ENCODE measurements at places on chromosomes 13 and 19.

DNA sequence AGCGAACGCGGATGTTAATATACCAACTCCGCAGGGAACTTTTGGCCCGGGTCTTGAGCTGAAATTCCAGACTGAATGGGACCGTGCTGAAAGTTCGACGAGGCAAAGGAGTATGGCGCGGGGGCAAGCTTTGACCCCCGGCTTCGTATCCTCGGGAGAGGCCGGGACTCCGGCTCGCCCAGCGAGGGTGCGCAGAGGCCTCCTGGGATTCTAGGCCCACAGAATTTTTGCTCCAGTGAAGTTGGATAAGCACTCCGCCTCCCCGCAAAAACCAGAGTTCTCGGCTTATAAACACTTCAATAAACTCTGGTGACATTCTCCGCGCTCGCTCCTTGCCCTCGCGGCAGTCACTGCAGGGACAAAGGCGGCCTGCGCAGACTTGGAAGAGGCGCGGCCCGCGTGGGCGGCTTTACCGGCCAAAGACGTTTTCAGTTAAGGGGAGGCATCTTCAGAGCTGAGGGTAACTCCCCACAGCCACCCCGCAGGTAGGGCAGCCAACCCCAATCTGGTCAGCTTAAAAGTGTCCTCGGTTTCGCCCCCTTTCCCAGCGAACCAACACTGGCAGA lies 112.6 kb downstream of the KCNRG start:
- no peak for DNase-seq

DNA sequence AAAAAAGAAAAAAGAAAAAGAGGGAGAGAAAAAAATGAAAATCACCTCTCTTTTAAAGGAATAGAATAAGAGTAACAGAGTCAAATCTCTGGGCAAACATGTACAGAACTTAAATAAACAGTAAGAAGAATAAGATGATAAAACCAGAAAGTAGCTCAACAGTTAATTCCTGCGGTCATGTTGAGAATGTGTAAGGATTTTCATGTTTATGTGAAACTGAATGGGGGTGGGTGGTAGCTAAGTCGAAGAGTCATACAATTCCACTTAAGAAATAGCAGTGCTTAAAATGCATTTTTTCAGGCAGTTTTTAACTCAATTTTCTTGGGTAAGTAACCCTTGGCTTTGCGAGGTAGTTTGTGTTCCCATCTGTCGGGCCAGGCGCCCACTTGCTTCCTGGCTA lies 60.9 kb downstream of the PEX11G start:
- no peak for DNase-seq

DNA sequence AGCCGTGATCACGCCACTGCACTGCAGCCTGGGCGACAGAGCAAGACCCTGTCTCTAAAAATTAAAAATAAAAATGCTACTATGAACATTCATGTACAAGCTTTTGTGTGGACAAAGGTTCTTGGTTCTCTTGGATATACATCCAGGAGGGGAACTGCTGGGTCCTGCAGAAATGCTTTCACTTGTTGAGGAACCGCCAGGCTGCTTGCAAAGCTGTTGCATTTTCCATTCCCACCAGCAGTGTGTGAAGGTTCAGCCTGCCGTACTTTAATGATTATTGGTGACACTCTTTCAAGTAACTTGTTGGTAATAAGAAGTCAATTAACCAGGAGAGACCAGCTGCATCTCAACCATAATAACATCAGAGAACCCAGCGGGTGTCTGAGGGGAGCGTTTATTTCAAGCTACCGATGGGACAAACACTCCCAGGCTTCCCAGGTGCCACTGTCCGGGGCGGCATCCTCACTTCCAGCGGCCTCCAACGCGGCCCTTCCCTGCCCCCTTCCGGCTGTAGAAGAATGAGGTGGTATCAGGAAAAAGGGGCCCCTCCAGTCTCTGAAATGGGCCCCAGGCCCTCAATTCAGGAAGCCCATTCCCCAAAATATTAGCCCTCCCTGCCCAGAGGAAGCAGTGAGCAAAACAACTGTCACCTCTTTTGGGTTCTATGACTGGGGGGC lies 15.2 kb upstream of the PPP1R12C start:
- no peak for DNase-seq

GRCh38 chr19:33621065-33621785 lies 528 bp upstream of the CHST8 start:
- DNase-seq, result no peak

GRCh38 chr13:36480726-36481427 lies 48.6 kb downstream of the CCNA1 start:
- DNase-seq, result no peak

GRCh38 chr13:82791035-82791434 lies 1091.2 kb downstream of the SLITRK1 start:
- DNase-seq, result no peak

GRCh38 chr13:37390735-37391134 lies 207.8 kb downstream of the POSTN start:
- no peak for DNase-seq

DNA sequence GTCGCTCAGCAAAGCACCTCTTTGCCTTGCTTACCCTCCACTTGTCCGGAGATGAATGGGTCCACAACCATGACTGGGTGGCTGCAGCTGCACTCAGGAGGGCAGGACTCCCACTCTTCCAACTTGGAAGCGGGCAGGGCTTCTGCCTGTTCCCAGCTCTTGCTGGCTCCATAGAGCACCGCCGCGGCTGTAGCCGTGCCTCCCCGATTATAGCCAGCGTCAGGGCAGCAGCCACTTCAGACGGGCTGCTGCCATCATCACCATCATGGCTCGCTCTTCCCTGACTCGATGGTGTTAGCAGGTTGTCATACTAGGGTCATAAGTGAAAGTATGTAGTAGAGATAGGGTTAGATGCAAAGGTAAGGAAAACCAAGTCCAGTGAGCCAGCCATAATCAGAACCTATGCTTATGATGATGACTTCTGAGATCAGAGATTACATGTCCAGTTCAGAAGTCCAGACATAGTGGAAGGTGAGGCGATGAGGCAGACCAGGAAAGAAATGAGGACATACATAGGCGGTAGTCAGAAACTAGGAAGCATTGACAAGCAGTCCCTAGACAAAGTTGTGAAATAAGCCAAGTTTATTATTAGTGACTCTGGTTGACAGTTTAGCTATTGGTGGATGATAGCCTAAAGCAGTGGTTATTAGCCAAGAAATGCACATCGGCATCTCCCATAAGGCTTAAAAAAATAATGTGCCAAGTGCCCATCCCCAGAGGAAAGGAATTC lies 4.4 kb upstream of the INTS6 start:
- DNase-seq, result no peak

GRCh38 chr13:69324090-69324886 lies 783.3 kb upstream of the ATXN8OS start:
- peak; percentile 26 for DNase-seq

DNA sequence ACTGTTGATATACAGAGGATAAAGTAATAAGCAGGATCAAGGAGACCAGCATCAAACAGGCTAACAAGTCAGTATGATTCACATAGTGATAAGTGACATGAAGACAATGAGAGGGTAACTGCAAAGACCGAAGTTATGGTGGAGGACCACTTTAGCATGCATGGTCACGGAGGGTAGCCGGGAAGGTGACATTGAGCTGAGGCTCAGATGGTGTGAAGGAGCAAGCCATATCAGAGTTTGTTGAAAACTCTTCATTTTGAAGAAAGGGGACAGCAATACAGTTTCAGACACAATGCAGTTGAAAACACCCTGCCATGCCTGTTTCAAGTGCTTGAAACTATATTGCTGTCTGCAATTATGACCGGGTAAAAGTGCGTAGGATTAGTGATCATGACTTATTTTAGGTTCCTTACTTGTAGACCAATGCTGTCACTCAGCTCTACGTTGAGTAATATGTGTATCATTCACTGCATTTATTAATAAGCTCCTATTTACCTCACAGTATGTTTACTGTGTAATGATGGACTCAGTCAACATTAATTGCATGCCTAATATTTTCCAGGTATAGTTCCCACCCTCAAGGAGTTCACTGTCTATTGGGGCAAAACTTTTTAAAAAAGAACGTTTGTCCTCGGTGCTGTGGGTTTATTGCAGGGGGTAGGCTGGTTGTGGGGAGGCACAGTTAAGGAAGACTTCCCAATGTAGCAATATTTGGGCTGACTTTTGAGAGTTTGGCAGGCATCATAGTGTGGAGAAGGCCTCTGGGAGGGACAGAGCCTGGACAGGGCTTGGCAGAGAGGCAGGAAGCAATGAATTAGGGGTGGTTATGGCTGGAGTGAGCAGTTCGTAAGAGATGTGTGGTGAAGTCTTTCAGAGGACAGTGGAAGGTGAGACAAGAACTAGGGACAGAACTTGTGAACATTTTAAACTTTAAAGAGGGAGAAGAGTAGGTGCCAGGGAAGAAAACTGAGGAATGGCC lies 3.2 kb downstream of the UBAC2 start:
- DNase-seq, result no peak

- DNase-seq, result no peak
Measured at GRCh38 chr19:49599378-49600295, 8.7 kb downstream of the PRR12 start.

DNA sequence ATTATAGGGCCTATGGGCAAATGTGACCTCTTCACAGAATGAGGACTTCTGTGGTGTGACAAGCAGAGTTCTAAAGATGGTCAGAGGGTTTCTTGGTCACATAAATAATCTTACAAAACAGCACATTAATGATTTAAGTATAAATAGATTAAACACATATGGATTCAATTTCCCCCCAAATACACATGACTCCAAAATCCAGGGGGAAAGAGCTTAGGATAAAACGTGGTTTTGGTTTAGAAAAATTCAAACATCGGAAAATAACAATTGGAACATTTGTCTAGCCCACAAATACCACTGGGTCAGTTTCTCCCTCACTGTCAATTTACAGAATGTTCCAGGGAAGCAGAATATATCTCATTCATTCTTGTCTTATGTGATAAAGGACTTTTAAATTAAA lies 283.1 kb downstream of the COG6 start:
- DNase-seq, result no peak

- DNase-seq, result no peak
Measured at GRCh38 chr19:38352611-38353010, 17.0 kb downstream of the CATSPERG start.

GRCh38 chr13:30787738-30788525 lies 52.6 kb downstream of the ALOX5AP start:
- DNase-seq, result no peak

DNA sequence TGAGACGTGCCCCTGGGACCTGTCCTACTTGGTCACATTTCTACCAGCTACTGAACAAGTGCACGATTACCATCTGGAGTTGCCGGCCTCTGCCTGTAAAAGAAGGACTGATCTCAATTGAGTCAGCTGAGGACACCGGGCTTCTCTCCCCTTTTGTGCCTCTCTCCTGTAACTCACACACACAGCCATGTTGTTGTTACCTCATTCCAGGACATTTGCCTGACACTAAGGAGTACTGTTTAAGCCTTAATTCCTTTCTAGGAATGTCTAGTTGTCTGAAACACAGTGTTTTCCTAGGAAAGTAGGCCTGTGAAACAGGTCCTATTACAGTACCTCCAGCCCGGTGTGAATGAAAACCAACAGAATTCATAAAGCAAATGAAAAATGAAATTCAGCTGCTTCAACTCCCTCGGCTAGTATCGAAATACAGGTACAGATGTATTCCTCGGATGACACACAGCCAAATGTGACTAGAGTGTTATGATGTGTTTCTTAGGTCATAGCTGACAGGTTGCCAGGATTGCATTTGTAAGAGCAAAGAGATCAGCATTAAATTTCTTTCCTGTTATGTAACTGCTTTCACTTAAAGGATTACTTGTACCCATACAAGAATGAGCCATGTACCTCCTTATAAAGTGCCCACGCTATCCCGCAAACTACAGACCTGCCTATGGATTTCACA lies 152.0 kb upstream of the IRS2 start:
- DNase-seq, result peak; percentile 94

- no peak for DNase-seq
Measured at GRCh38 chr19:18846862-18847548, 15.2 kb downstream of the UPF1 start.

GRCh38 chr13:36965767-36966166 lies 33.4 kb downstream of the ALG5 start:
- no peak for DNase-seq

GRCh38 chr13:31686670-31687425 lies 52.5 kb upstream of the RXFP2 start:
- no peak for DNase-seq

- DNase-seq, result no peak
Measured at GRCh38 chr19:35460608-35461007, 12.6 kb downstream of the FFAR2 start.

- peak; percentile 76 for DNase-seq
Measured at GRCh38 chr19:15280915-15281683, 48.9 kb upstream of the EPHX3 start.

GRCh38 chr13:43544631-43545030 lies 242.1 kb downstream of the ENOX1 start:
- no peak for DNase-seq

DNA sequence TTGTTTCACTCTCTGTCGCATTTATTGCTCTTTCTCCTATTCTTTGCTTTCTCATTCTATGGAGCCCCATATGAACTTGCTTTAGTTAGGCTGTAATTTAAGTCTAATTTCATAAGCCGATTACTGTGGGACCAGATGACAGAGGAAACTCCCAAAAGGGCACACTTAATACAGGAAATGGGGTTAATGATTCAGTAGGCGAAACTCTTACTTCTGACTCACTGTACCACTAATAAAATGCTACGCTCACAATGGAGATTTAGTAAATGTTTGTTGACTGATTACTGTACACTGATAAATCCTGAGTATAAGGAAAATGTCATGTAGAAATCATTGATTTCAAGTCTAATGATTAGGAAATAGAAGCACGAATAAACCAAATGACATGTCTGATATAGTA lies 276.4 kb downstream of the KLF5 start:
- DNase-seq, result no peak

DNA sequence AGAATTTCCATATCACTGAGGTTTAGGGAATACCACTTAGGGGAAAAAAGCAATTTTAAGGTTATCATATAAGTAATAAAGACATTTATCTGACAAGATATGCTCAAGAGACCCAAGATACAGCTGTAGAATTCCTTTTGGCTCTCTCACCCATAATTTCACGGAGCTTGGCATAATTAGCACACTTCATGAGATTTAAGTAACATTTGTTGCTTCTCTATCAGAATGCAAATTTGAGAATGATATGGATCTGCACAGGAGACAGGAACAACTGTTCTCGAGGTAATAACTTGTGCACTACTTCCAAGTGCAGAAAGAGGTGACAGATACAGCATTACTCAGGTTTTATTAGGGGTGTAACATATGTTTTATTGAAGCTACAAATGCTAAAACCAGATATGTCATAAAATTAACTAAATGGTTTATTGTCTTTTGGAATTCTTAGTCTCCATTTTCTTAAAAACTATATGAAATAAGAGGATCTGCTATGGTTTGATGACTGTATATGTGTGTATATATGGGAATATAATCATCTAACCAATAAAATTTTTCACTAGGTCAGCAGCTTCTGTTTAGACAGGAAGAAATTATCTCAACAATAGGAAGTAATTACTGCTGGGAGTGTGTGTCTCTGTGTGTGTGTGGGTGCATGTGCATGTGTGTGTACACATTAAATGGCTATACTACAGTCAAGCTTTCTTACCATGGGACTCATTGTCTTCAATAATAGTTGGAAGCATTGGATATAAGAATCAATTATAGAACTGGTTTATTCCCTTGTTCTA lies 401.3 kb downstream of the PCDH17 start:
- no peak for DNase-seq
